ENCODE measurements at places on chromosomes 6 and 20. TPM values are rescaled to one million over a fixed set of nuclear protein-coding genes. Genes with fewer than 3 reads are reported as not detected.

The SGK2 gene
- 2.9 TPM for total RNA-seq

The FAM83C gene
- not detected for total RNA-seq

The CRISP2 gene
- total RNA-seq, result not detected

The BPI gene
- total RNA-seq, result not detected

The RANBP9 gene
- 68.2 TPM for total RNA-seq

The BAG2 gene
- total RNA-seq, result 5.6 TPM

The EDN3 gene
- 0.45 TPM for total RNA-seq

The PRL gene
- not detected for total RNA-seq

Data from activated T-helper 17 cell treated with anti-CD3 and anti-CD28 coated beads, Interleukin-2, amount 50 U/mL, for 72 hours (primary cell).